ENCODE measurements at places on chromosomes 13 and 19.

DNA sequence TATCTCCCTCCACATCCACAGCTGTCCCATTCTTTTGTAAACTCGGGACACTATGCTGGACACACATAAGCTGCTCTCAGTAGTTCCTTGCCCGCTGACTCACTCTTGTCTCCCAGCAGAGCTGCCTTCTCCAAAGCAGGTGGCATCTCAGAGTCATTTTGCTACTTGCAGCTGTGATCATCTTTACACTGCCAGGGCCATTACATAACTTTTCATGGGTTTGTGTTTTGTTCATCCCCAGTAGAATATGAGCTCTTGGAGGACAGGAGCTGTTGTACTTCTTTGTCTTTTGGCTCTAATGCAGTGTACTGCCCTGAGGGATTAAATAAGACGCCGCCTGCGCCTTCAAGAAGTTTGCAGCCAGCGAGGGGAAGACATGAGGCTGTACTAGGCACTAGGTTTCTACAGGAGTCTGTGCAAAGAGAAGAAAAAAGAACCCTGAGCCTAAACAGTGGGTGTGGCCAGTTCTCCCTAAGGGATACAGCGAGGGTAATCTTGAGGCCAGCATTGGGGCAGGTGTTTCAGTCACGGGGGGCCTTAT, 40.8 kb upstream of the GPR183 start:
- no peak for DNase-seq
- no peak overlapping the region for H3K4me3 ChIP-seq
- no peaks in the 10 kb centered on the region for H3K4me1 ChIP-seq
- H3K27ac ChIP-seq, result no peak overlapping the region
- no peaks in the 10 kb centered on the region for H3K36me3 ChIP-seq

GRCh38 chr13:112651750-112652511, 37.9 kb upstream of the ATP11A start:
- no peaks in the 10 kb centered on the region for H3K36me3 ChIP-seq
- H3K4me3 ChIP-seq, result no peak overlapping the region
- H3K4me1 ChIP-seq, result no peaks in the 10 kb centered on the region
- no peak for DNase-seq
- H3K27me3 ChIP-seq, result no peaks in the 10 kb centered on the region
- H3K27ac ChIP-seq, result no peak overlapping the region

- no peaks in the 10 kb centered on the region for H3K27me3 ChIP-seq
- H3K4me3 ChIP-seq, result no peak overlapping the region
- H3K27ac ChIP-seq, result no peak overlapping the region
- H3K36me3 ChIP-seq, result no peaks in the 10 kb centered on the region
Observed at GRCh38 chr13:109870696-109871370, 84.5 kb upstream of the IRS2 start.

- H3K27ac ChIP-seq, result no peak overlapping the region
- no peak for DNase-seq
- no peaks in the 10 kb centered on the region for H3K27me3 ChIP-seq
- no peak overlapping the region for H3K4me3 ChIP-seq
Observed at GRCh38 chr13:113975416-113975815, 1.5 kb upstream of the C13orf46 start.

GRCh38 chr19:21460686-21461085, 44.7 kb upstream of the ZNF429 start:
- no peak overlapping the region for H3K27ac ChIP-seq
- no peaks in the 10 kb centered on the region for H3K27me3 ChIP-seq
- no peak overlapping the region for H3K4me3 ChIP-seq

- H3K27me3 ChIP-seq, result no peaks in the 10 kb centered on the region
- no peak overlapping the region for H3K4me3 ChIP-seq
- H3K36me3 ChIP-seq, result peaks cover 11% of the 10 kb centered on the region
- no peak overlapping the region for H3K27ac ChIP-seq
- DNase-seq, result no peak
- no peaks in the 10 kb centered on the region for H3K4me1 ChIP-seq
Observed at GRCh38 chr13:32748305-32748704, 162.1 kb downstream of the PDS5B start.

GRCh38 chr13:113420232-113420631, 33.1 kb downstream of the ADPRHL1 start:
- H3K27me3 ChIP-seq, result no peaks in the 10 kb centered on the region
- no peak overlapping the region for H3K27ac ChIP-seq
- no peak for DNase-seq
- no peaks in the 10 kb centered on the region for H3K36me3 ChIP-seq

DNA sequence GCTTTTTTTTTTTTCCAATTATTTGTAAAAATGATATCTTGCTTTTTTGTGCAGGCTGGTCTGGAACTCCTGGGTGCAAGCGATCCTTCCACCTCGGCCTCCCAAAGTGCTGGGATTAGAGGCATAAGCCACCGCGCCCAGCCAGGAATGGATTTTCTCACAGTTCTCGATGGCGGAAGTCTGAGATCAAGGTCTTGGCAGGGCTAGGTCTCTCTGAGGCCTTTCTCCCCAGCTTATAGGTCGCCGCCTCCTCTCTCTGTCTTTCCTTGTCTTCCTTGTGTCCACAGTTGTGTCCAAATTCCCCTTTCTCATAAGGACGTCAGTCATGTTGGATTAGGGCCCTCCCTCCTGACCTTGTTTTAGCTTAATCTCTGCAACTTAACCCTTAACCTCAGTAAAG, 200.5 kb downstream of the UQCRFS1 start:
- no peaks in the 10 kb centered on the region for H3K27me3 ChIP-seq
- no peak for DNase-seq
- H3K27ac ChIP-seq, result no peak overlapping the region
- no peaks in the 10 kb centered on the region for H3K4me1 ChIP-seq

GRCh38 chr19:2653710-2654707, 48.5 kb downstream of the GNG7 start:
- no peak for DNase-seq
- no peaks in the 10 kb centered on the region for H3K4me1 ChIP-seq
- H3K4me3 ChIP-seq, result no peak overlapping the region
- H3K27me3 ChIP-seq, result no peaks in the 10 kb centered on the region

- no peak overlapping the region for H3K4me3 ChIP-seq
- no peak for DNase-seq
- no peaks in the 10 kb centered on the region for H3K4me1 ChIP-seq
- H3K27ac ChIP-seq, result no peak overlapping the region
Observed at GRCh38 chr13:63042686-63043085, 1627.0 kb upstream of the PCDH20 start.

DNA sequence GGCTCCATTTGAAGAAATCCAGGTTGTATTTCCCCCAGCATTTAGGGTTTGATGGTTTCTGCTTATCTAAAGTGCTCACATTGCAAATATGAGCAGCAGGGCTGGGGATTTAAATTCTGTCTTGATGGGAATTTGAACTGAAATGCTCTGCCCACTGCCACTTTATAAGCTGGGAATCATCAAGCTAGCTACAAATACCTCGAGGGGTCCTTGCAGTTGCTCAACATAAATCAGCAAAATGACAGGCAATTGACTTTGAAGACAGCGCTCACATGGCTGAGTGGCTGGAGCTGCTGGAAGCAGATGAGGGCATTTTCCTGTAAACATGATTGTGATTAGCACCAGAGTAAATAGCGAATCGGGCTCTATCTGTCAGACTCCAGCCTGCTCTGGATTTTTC, 39.4 kb upstream of the MEDAG start:
- H3K27ac ChIP-seq, result no peak overlapping the region
- no peak overlapping the region for H3K4me3 ChIP-seq
- peaks cover 17% of the 10 kb centered on the region for H3K4me1 ChIP-seq
- no peaks in the 10 kb centered on the region for H3K36me3 ChIP-seq
- DNase-seq, result no peak

DNA sequence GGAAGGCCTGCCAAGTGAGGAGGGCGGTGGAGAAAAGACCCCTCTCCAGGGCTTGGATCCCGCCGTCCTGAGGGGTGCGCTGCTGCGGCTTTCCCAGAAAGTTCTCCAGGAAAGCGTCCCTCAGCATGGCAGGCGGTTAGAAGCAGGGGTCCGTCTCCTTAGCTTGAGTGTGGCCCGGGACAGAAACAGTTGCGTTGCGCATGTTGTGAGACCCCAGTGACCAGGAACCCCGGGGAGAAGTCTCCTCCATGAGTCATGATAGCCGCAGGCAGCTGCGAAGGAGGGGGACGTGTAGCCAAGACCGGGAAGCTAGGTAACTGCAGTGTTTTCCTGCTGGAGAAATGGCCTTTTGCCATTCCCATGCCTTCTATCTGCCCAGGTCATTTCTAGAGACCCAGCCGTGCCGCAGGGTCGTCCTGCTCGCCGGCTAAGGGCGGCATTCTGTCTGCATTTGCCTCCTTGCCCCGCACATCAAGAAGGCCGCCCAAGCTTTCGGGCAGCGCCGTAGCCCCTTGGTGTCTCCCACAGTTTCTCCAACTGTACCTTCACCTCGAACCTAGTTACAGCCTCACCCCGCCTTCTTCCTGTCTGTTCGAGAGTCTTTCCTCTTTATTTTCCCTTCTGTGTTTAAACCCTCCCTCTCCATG, 64.3 kb downstream of the TM9SF2 start:
- no peaks in the 10 kb centered on the region for H3K27me3 ChIP-seq
- H3K27ac ChIP-seq, result no peak overlapping the region
- H3K36me3 ChIP-seq, result no peaks in the 10 kb centered on the region
- DNase-seq, result no peak
- no peaks in the 10 kb centered on the region for H3K4me1 ChIP-seq

GRCh38 chr13:33053397-33054066, 37.3 kb downstream of the KL start:
- H3K4me1 ChIP-seq, result no peaks in the 10 kb centered on the region
- DNase-seq, result no peak
- no peak overlapping the region for H3K27ac ChIP-seq
- no peaks in the 10 kb centered on the region for H3K27me3 ChIP-seq
- no peak overlapping the region for H3K4me3 ChIP-seq
